ENCODE measurements at places on chromosomes 16 and 17.

- no peak for DNase-seq
Measured at GRCh38 chr16:82936941-82937551, 310.3 kb downstream of the CDH13 start.

- no peak for DNase-seq
Measured at GRCh38 chr17:57557834-57558681, 187.0 kb downstream of the CCDC182 start.

- DNase-seq = peak; percentile 53
Measured at GRCh38 chr17:43702637-43703036, 40.9 kb upstream of the MEOX1 start.

DNA sequence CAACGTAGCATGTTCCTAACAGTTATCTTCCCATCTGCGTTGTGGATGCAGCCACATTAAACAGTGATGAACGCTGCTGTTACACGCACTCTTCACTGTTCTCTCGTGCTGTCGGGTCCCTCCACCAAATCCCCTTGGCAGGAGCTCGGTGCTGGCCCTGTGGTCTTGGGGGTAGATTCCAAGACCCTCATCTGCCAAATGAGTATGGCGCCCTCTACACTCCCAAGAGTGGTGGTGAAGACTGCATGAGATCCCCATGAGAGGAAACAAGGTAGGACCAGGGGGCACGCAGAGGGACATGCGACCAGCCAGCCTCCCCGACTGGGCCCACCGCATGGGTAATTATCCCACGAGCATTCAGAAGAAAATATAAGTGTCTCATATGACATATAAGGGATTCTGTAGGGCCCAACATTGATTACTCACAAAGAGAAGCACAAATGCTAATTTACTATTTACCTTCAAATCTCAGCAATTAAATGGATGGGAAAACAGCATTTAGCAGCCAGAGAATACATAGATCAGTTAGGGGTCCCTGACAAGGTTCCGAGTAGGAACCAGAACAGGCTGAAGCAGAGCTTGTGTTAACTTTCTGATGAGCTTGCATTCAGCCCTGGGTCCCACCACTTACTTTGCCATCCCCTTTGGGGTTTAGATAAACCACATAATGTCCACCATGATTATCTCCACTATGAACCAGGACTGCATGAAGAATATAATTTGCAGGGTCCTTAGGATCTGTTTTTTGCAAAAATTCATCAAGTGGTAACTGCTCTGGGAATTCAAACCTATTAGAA lies 23.8 kb downstream of the LITAFD start:
- no peak for DNase-seq

- no peak for DNase-seq
Measured at GRCh38 chr17:64460955-64461354, 12.0 kb downstream of the MILR1 start.

DNA sequence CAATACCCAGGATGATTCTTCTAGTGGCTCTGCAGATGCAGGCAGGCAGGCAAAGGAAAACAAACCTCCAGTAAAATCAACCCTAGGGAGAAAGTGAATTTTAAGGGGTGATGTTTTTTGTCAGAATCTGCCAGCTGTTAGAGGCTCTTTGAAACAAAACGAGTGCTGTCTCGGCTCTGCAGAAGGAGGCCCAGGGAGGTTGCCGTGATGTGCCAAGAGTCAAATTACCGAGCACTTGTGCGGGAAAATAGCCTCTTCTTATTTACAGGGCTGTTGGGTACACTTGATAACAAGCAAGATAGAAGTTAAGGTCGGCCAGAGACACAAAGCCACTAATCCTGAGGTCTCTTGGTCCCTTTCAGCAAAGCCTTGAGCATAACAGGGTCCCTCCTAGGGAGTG lies 68.9 kb upstream of the EEF2KMT start:
- no peak for DNase-seq

GRCh38 chr16:17282247-17282646 lies 188.5 kb downstream of the XYLT1 start:
- DNase-seq = no peak

GRCh38 chr16:11597235-11598095 lies 10.7 kb upstream of the LITAF start:
- DNase-seq = no peak

- no peak for DNase-seq
Measured at GRCh38 chr17:46790216-46790615, 28.3 kb downstream of the WNT3 start.

DNA sequence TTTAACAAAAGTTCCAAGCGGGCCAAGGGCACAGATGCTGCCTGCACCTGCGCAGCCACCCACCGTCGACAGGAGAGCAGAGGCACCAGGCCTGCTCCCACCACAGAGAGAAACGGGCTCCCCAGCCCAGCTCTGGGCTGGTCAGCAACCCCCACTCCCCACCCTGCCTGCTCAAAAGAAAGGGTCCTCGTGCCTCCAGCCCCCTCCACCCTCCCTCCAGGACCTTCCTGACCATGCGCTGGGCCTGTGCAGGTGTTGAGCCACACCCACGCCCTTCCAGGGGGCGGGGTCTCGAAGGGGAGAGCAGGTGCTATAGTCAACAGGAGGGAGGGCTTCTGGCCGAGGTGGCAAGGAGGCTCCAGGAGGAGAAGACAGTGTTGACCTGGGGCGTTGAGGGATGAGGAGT lies 25.3 kb downstream of the ZNF778 start:
- no peak for DNase-seq

- DNase-seq = peak; percentile 89
Measured at GRCh38 chr17:81552244-81553017, at the start of gene FAAP100. Gene FAAP100 (minus strand): TSS chr17:81552353. CDS start chr17:81552330, 23 bp downstream.

DNA sequence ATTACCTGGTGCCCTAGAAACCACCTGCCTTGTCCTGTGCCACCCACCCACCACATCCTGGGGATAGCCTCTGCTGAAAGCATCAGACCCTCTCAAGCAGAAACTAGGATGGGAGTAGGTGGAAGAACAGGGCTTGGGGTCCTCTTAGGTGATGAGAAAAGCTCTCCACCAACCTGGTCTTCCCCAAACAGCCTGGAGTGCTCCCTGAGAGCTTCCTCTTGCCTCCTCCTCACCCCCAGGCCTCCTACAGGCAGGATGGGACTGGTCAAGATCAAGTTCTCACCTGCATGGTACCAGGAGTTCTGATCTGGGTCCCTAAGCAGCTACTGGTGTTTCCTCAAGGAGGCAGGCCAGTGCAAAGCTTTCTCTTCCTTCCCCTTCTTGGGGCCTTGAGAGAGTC lies 15.4 kb downstream of the WNT9B start:
- DNase-seq = no peak

DNA sequence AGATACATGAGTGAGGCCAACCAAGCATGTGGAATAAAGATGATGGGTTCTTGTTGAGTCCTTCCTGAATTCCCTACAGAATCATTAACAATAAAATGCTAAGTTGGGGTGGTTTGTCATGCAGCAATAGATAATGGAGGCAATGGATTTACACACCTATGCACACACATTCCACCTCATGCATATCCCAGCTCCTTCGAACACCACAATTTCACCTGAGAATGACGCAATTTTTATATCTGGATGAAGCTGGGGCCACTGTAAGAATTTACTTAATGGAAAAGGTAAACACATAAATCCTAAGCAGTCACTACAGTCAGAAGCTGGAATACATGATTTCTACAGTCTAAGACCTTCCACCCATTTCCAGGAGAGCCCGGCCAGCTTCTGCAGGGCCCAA lies 49.8 kb upstream of the ICAM2 start:
- DNase-seq = no peak

GRCh38 chr17:8708025-8708461 lies 36.6 kb downstream of the CCDC42 start:
- no peak for DNase-seq

- DNase-seq = no peak
Measured at GRCh38 chr16:27965801-27966200, 97.7 kb downstream of the GSG1L start.

- DNase-seq = no peak
Measured at GRCh38 chr16:25501530-25502255, 190.1 kb upstream of the HS3ST4 start.

DNA sequence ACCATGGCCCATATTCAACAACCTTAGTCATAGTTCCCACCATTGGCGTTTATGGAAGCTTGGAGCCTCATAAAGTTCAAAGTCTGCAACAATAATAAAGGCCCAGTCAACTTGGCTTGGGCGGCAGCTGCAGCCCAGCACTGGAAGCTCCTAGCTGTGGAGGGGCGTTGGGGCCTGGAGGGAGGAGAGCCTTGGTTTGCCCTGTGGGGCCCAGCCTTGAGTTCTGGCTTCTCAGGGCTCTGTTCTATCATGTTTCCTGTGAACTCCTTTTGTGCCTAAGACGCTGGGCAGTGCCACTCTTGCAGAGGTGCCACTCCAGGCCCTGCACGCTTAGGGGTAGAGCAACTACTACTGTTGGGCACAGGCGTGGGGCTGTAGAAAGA lies 927 bp upstream of the ENGASE start:
- no peak for DNase-seq

- no peak for DNase-seq
Measured at GRCh38 chr17:38466346-38467315, 38.4 kb downstream of the ARHGAP23 start.

- DNase-seq = no peak
Measured at GRCh38 chr16:64924086-64924485, 197.8 kb downstream of the CDH11 start.

- DNase-seq = no peak
Measured at GRCh38 chr17:44673893-44674292, 15.7 kb downstream of the CCDC43 start.

DNA sequence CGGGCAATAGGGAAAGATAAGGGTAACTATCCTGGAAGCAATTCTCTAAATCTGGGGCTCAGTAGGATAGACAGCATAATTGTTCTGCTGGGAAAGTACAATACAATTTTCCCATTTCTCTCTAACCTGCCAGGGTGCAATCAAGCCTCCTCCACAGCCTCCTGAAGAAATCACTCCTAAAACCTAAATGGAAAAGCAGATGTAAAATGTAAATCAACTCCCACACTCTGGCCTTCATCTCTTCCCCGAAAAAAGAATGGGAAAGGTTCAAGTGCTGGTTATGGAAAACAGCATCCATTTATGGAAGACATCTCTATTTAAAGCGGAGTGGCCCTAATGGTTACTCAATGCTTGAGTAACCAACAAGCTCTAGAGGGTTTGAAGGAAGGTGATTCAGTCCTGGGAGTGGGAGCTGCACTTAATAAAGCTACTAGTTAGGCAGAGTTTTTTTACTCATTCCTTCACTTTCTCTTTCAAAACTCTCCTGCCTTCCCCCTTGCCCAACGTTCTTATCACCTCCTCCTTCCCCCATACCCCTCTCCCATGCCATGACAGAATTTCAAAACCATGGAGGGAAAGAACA lies 5.1 kb downstream of the MMD start:
- no peak for DNase-seq

GRCh38 chr16:20271893-20272292 lies 55.4 kb downstream of the GP2 start:
- DNase-seq = no peak

- DNase-seq = no peak
Measured at GRCh38 chr17:8222380-8222629, 11.9 kb upstream of the AURKB start.

DNA sequence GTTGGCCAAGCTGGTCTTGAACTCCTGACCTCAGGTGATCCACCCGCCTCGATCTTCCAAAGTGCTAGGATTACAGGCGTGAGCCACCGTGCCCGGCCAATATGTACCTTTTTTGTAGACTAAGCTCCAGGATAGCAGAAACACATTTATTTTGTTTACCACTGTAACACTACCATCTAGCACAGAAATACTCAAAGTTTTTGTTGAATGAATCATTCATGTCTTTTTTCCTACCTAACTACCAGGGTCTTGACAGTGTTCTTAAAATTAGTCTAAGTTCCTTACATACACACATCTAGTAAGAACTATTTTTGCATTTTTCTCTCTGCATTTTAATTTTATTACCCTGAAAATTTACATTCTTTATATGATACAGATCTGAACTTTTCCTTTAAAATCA lies 44.4 kb downstream of the AKAP10 start:
- DNase-seq = no peak

GRCh38 chr17:8377422-8377821 lies 918 bp upstream of the KRABD2 start:
- no peak for DNase-seq

GRCh38 chr17:286571-286970 lies 66.0 kb downstream of the RPH3AL start:
- DNase-seq = no peak

DNA sequence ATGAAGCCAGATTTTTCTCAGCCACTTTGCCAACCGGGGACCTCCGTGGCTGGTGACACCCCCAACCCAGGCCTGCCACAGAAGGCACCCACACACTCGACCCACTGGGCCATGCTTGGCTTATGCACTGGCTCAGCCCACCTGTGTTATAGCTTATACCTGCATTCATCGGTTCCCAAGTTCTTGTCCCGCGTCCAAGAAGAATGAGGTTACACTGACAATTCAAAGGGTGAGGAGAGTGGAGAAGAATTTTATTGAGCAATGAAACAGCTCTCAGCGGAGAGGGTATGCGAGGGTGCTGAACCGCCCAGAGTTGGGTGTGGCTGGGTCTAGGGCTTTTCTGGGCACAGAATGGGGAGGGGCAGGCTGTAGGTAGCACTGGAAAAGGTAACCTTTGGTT lies 22.2 kb upstream of the CDH15 start:
- DNase-seq = no peak

DNA sequence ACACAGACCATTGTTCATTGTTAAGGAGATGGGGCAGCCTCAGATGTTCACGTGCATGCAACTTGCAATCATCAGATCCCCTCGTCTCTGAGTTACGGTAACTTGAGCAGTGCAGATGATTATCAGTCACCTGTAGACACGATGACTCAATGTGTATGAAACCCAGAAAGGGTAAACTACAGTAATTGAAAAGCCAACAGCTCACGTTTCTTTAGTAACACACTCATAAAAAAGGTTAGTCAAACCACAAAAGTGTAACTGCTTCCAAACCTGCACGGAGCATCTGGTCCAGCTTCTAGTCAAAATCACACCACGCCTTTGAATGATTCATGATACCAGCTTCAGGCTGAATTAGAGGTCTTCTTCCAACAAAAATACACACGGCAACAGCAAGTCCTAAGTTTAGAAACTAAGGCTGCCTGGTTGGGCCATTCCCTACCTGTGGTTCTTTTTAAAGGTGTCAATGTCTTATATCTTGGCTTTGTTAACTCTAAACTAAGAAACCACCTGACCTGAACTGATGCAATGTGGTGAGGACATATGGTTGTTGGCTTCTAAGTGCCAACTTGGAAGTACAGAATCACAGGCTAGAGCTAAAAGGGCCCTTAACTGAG lies 32.3 kb downstream of the GRB7 start:
- peak; percentile 63 for DNase-seq

DNA sequence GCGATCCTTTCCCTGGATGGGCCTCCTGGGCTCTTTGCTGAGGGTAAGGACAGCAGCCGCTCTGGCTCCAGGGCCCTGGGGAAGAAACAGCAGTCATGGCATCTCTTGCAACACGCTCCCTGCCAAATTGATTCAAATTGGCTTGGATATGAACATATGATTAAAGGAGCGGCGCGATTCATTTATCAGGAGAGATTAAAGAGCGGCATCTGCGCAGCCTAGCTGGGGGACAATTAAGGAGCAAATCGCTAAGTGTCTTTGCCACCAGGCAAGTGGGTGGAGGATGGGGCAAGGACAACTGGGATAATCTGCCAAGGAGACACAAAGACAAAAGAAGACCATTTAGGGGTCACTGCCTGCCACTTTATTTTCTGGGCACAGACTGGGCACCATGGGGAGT lies 27.8 kb downstream of the PIPOX start:
- DNase-seq = no peak

All from activated T-cell treated with anti-CD3 and anti-CD28 coated beads, Interleukin-2, amount 50 U/mL, for 48 hours (primary cell).